ENCODE measurements at places on chromosomes 12 and 14.

- DNase-seq = no peak
Observed at GRCh38 chr12:49983892-49984291, 11.1 kb downstream of the AQP6 start.

DNA sequence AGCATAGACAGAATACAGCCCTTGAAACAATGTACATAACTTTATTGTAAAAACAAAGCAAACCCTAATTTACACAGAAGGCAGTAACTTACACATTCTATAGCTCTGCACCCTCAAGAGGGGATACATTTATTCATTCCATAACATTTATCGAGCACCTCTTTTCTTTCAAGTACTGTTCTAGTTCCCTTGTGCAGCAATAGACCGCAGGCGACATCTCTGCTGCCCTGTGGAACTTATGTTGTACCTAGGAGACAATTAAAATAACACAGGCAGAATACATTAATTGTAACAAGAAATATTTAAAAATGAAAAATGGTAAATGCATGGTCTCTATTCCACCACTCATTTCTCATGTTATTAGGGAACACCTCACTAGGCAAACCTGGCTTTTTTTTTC lies 1.4 kb upstream of the ARHGDIB start:
- no peak for DNase-seq

GRCh38 chr12:96221391-96221790 lies 27.2 kb downstream of the ELK3 start:
- DNase-seq = no peak

- DNase-seq = no peak
Observed at GRCh38 chr12:53949631-53950436, 4.9 kb upstream of the HOXC12 start.

DNA sequence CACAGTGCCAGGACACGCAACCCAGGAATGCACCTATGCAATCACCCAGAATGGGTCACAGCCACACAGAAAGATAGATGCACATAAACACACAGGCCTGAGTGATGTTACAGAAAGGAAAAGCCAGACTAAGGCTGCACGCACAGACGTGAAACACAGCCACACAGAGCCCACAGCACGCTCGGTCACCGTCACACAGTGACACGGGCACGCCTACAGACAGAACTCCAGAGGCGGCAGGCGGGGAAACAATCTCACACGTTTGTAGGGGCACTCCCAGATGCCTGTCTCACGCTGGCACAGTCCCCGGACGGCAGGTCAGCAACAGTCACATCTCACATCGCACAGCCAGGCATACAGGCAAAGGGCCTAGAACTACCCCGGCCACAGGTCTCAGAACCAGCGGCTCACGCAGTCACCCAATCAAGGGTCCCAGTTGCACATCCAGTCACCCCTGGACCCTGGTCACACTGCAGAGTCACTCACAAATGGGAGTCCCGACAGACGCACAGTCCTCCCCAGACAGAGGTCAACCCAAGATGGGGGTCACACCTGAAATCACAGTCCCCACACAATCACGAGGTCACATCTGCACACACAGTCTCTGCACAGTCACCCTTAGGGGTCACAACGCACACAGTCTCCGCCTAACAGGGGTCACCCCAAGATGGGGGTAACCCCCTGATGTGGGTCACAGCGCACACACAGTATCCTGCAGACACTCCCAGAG lies 790 bp downstream of the SSH1 start:
- peak; percentile 51 for DNase-seq

DNA sequence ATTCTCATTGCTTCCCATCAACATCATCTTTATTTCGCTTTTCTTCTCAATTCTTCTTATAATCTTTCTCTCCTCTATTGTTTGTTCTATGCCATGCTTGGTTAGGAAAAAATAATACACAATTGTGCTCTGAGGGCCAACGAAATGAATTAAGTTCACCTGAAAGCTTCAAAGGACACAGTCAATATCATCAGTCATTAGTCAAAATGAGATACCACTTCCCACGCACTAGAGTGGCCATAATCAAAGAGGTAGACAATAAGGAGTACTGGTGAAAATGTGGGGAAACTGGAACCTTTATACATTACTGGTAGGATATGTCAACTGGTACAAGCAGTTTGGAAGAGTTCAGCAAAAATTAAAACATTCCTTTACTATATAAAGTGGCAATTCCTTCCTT lies 91.5 kb downstream of the TMTC1 start:
- DNase-seq = no peak

DNA sequence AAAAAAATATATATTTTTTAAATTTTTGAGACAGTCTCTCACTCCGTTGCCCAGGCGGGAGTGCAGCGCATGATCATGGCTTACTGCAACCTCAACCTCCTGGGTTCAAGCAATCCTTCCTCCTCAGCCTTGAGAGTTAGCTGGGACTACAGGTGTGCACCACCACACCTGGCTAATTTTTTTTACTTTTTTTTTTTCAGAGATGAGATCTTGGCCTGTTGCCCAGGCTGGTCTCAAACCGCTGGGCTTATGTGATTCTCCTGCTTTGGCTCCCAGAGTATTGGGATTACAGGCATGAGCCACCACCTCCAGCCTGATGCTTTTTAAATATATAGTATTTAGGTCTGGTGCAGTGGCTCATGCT lies 24.5 kb downstream of the MDM2 start:
- no peak for DNase-seq

DNA sequence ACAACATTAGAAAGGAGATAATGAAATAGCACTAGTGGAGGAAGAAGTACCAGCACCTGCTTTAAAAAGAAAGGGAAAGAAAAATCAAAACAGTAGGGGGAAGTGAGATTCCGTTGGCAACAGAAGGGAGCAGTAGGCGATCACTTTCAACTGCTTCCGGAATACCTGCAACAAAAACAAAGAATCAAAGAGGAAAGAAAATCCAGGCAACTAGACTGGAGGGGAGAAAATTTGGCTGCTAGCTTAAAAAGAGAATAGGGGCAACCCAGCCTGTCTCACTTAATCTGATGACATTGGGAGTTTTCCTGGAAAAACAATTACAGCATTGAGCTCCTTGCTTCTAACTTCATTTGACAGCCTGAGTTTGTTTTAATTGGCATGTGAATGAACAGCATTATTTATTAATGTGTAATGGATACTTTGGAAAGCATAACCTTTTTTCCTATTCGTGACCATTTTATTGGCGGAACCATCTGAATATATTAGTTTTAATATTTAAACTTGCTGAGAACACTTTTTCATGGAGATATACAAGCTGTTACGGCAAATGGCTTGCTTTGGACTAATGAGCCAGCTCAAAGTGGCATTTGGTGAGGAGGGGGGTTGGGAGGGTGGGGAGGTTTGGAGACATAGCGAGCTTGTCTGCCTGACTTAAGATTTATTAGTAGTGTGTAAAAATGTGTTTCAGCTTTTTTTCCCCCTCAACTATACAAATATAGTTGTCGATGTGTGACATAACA lies 2.5 kb upstream of the DACT1 start:
- no peak for DNase-seq

GRCh38 chr12:100669922-100670321 lies 96.4 kb downstream of the GAS2L3 start:
- no peak for DNase-seq

GRCh38 chr14:42123526-42123925 lies 516.9 kb downstream of the LRFN5 start:
- DNase-seq = no peak

- no peak for DNase-seq
Observed at GRCh38 chr12:131311764-131312163, 358.1 kb downstream of the ADGRD1 start.

DNA sequence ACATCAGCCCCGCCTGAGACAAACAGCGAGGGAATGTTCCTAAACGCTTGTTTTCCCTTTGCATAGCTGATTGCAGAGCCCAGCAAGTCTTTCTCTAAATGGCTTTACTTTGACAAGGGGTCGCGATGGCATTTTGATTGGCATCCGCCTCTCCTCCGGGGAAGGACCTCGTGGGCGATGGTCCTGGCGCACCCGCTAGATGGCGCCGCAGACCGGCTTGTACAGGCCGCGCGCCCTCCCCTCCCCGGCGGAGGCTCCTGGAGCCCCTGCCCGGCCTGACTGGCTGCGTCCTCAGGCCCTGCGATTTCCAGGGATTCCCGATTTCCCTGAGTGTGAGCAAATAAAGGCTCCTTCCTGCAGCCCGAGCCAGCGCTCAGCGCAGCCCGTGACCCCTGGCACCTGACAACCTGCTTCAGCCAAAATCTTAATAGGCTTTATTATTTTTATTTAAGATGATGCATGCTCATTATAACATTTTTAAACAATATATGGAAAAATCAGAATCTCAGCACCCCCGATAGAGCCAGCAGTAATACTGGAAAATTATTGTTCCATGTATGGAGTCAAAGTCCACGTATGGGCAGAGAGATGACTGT lies 468.3 kb downstream of the AACS start:
- no peak for DNase-seq

DNA sequence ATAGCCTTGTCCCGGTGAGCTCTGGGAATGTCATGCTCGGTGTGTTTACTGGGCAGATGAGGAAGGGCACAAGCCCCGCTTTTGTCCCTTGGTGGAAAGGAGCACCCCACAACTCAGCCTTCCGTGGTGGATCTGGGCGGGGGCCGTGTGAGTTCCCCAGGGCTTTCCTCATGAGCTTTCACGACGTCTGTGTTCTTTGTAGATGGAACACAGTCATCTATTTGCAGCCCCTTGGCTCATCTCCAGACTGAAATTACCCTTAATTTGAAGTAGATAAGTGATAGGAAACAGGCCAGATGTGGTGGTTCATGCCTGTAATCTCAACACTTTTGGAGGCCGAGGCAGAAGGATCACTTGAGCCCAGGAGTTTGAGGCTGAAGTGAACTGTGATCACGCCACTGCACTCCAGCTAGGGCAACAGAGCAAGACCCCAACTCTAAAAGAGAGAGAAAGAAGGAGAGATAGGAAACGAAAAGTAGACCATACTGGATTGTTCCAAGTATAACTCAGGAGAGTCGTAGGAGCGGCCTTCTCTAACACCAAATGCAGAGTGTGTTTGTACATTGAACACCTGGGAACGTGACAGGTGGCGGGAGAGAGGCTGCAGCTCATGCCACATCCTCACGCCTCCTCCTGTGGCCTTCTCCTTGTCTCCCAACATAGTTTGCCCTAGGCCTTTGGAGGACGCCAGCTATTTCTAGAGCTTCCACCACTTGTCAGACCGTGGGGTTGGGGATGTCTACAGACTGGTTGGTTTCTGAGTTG lies 8.8 kb downstream of the P2RX4 start:
- DNase-seq = no peak

GRCh38 chr14:54722791-54723432 lies 156.0 kb downstream of the SAMD4A start:
- no peak for DNase-seq

DNA sequence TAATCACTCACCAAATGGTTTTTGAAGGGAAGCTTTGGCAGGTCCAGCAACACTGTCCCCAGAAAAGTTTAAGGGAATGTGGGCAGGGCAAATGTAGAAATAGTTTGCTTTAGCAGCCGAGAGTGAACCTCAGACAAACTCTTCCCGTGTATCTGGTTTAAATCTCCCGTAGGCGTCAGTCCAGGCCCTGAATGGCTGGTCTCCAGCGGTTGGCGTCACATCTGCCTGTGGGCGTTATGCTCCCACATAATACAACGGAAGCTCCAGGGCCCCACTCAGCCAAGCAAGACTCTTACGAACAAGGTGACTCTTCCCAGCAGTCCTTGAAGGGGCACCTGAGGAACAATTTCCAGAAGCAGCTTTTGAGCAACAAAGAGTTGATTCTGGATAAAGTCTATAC lies 942 bp downstream of the ZC2HC1C start:
- DNase-seq = no peak

GRCh38 chr12:43676183-43676813 lies 82.3 kb downstream of the PUS7L start:
- peak; percentile 5 for DNase-seq

- DNase-seq = peak; percentile 77
Observed at GRCh38 chr12:56751712-56752598, at the start of gene PRIM1. Gene PRIM1 (minus strand): TSS chr12:56752323. CDS start chr12:56752298, 25 bp downstream.

DNA sequence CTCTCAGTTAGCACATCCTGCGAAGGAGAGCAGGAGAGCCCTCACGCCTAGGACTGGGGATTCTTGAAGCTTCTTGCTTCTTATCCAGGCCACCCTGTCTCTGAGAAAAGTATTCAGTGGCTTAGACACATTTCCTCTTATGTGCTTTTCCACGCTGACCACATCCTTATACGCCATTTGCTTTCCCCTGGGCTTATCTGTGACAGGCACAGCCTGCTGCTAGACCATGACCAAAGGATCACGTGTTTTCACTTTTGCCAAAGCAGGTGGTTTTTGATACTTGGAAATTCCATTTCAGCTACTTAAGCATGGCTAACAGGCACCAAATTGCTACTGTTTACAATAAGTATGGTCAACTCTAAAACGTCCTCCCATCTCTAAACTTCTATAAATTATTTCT lies 587.4 kb downstream of the AACS start:
- no peak for DNase-seq

DNA sequence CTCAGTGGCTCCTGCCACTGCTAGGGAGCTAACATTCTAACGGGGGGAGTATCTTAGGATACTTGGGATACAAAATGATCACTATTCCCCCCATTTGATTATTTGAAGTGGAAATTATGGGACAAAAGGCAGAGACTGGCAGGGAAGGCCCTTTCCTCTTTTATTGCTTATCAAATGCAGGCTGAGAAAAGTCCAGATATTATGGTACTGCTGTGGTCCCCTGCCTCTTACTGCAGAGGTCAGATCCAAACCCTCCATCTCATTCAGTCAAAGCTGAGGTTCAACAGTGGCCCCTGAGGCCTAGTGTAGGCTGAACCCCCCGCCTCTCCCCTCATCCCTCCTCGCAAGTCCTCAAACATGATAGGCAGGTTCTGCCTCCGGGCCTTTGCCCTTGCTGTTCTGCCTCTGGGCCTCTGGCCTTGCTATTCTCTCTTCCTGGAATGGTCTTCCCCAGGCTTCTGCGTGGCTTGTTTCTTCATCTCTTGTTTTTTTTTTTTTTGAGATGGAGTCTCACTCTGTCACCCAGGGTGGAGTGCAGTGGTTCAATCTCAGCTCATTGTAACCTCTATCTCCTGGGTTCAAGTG lies 34.2 kb downstream of the KRT80 start:
- DNase-seq = no peak

GRCh38 chr12:66065641-66066136 lies 64.9 kb downstream of the LLPH start:
- no peak for DNase-seq

DNA sequence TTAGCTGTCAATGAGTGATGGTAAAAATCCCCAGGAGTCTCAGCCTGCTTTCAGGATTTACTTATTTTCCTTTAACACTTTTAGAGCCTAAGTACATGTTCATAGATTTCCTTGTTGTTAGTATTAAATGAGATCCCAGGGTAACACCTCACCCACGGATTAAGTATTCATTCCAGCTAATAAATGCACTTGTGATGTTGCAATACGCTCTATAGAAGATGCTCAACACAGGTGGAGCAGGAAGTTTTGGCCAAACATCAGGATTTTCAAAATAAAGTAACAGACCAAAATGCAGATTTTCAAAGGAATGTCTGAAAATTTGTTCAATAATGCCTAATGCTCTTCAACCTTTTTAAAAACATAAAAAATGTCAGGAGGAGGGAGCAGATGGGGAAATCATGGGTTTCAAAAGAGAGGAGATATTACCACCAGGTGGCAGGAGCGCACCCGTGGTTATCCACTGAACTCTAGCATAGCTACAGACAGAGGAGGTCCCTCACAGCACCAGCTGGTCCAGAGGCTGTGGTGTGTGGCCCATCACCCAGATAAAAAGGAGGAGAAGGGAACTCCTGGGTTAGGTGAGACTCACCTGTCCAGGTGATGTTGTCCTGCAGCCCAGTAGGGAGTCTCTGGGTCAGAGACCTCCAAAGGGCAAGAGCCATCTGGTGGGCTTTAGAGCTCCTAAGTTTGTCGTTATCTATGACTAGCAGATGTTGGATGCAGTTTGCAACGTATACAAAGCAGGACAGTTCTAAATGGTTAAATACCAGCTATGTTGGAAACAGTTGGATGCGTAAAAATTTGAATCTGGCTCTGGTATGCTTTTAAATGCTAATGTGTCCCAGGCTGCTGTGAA lies 1158.4 kb upstream of the TMEM132C start:
- peak; percentile 23 for DNase-seq
